ENCODE measurements at places on chromosomes 16 and 17.

- DNase-seq: no peak
Observed at GRCh38 chr17:44595216-44595775, 38.0 kb downstream of the FZD2 start.

GRCh38 chr17:40675905-40676304 is 10.9 kb upstream of the KRT222 start:
- no peak for DNase-seq

DNA sequence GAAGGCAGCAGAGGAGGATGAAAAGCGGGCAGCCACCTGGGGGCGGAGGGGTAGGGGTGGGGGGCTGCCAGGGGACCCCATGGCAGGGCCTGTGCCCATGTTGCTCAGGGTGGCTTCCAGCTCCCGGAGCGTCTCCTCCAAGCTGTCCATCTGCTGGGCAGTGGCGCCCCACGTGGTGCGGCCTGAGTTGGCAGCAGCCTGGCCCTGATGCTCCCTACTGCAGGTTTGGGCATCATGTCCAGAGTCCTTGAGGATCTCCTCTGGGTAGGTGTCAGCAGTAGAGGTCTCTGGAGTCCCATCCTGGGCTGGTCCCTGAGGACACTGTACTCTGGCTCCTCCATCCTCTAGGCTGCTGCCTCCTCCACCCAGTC is 60.9 kb downstream of the SRCIN1 start:
- DNase-seq: no peak

DNA sequence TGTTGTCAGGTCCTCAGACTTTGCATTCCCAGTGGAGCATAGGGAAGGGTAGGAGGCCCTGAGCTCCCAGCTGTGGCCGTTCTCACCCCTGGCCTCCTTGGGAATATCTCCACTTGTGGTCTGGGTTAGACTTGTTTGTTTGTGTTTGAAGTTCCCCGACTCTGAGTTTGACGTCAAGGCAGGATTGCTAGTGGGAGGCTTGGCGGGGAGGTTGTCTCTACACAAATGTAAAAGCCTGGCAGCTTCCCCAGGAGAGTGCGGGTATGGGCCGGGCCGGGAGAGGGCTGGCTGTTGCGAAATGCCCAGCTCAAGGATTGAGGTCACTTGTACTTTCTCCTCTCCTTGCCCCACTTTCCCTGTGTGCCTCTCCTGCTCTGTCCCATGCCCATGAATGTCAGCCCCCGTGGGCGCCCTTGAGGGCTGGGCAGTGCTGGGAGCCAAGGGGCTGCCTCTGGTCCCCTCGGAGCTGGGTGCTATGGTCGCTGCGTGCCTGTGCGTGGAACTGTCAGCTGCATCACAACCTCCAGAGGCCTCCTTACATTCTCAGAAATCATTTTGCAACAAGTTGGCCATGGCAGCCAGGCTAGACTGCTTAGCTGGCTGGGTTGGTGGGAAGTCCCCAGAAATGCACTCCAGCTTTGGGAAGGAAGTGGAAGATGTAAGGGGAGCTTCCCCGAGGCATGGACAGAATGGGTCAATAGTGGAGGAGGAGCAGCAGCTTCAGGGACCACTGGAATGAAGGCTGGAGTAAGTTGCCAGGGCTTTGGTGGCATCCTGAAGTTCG is 84.3 kb downstream of the KSR1 start:
- no peak for DNase-seq

DNA sequence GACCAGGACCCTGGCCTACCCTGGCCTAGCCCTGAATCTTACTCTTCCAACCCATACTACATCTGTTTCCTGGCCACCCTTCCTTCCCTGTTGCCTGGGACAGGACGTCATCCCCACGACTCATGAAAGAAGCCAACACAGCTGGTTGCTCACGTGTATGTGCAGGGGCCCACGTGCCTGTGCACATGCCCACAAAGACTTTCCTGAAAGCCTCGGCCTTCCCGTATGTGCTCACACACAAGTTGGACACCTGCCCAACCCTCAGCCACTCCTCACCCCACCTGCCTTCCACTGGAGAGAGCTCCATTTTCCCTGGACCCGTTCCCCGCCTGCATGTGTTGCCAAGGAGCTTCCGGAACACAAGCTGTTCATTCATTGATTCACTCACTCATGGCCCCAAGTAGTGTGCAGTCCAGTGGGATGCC is 7.0 kb downstream of the PLXDC1 start:
- DNase-seq: no peak

GRCh38 chr17:59616253-59616920 is 3.3 kb upstream of the CLTC start:
- no peak for DNase-seq

- DNase-seq: no peak
Observed at GRCh38 chr16:3793161-3793576, 75.8 kb upstream of the TRAP1 start.

- peak; percentile 56 for DNase-seq
Observed at GRCh38 chr17:59332749-59333377, 1.4 kb downstream of the YPEL2 start.

- DNase-seq: peak; percentile 38
Observed at GRCh38 chr16:3094289-3095027, 4.6 kb downstream of the ZSCAN10 start.

DNA sequence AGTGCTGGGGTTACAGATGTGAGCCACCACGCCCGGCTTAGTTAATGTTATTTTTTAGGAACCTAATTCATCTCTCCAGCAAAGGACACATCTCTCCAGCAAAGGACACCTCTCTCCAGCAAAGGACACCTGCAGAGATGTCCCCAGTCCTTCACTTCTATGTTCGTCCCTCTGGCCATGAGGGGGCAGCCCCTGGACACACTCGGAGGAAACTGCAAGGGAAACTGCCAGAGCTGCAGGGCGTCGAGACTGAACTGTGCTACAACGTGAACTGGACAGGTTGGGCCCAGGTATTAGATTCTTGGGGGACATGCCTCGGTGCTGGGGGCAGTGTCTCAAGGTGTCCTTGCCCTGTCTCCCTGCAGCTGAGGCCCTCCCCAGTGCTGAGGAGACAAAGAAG is 4.7 kb downstream of the PFAS start:
- no peak for DNase-seq

GRCh38 chr16:82993926-82994325 is 367.2 kb downstream of the CDH13 start:
- no peak for DNase-seq

GRCh38 chr17:57600074-57600473 is 145.0 kb downstream of the CCDC182 start:
- peak; percentile 17 for DNase-seq

DNA sequence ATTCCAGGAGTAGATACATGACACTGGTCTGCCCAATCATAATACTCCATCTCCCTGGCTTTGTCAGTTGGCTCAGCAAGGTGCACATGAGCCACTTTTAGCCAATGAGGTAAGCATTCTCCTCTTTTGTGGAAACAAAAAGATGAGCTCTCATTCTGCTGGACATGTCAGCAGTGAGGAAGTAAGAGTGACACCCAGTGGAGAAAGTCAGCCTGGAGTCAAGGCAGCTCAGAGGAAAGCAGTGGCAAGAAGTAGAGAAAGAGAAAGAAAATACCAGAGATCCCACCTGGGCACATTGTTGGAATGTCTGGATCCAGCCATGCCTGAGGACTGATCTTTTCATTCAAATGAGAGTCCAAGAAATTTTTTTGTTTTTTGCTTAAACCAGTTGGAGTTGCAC is 496.9 kb upstream of the C16orf82 start:
- no peak for DNase-seq

- peak; percentile 53 for DNase-seq
Observed at GRCh38 chr16:72092832-72093447, 480 bp downstream of the TXNL4B start.

DNA sequence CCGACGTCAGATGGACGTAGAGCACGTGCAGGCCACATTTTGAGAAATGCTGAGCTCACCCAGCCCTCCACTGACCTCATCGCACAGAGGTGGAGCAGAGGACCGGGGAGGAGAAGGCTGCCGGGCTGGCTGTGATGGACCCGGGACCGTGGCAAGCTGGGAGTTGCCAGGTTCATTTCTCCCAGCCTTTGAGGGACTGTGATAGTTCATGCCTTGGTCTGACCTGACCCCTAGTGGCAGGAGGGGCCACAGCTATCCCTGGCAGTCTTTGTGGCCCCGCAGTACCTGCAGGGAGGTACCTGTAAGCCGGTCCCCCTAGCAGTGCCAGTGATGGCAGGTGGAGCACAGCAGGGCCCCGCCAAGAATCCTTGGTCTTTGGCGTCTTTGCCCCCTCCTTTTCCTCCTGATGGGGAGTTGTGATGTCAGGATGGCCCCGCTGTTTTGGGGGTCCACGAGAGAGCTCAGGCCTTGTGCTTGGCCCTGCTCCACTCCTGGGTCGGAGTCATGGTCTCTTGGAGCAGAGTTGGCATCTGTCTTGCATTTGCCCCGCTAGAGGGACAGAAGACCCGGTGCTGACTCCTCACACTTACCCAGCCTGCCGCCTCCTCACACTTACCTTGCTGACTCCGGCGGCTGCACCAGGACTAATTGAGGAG is 50.4 kb downstream of the OR1D5 start:
- DNase-seq: peak; percentile 31

DNA sequence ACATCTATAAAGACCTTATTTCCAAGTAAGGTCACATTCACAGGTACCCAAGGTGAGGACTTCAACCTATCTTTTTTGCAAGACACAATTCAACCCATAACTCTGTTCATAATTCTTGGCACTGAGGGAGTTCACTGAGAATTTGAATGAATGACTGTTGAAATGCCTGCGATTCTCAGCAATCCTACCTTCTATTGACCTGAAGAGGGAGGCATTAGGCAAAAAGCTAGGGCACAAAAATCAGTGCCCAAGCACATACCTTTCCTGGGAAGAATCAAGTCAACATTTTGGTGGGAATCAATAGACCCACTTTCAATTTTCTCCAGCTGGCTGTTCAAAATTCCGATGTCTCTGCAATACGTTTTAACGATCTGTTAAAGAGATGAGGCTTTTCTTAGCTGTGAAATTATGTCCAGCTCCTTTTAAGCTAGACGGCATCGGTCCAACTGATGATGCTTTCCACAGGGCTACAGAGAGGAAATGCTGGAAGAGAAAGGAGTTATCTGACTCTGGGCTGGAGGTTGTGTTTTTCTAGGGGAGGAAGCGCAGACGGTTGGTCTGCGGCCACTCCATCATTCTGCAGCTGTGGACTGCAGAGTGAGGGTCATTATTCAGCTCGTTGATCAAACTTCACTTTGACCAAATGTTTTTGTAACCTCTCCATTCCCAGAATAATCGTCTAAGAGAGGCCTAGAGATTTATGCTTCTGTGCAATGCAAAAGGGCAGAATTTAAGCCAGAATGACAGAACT is 25.2 kb downstream of the BCO1 start:
- no peak for DNase-seq

GRCh38 chr17:32264140-32264799 is 1.4 kb upstream of the RHBDL3 start:
- DNase-seq: no peak

DNA sequence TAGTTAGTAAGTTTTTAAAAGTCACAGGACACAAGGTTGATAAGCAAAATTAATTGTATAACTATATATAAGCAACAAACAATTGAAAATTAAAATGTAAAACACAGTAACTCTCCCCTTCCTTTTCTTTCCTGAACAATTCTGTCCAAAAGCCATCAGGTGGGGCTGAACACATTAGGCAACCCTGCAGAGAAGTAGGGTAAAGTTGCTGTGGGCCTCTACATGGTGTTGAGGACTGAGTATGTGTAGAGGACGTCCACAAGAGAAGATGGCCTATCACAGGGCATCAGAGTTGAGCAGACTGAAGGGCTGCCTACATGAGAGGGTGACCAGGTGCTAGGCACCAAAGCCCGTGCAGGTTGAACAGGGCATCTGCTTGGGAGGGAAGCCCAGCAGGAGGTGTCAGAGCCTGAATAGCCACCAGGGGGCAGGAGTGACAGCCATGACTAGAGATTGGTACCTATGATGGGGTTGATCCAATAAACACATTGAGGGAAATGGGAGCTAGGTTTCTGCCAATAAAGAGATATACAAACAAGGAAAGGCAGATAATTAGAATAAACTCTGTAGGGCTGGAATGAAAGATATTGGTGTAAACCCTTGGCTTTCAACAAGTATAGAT is 415.1 kb downstream of the NPIPA8 start:
- DNase-seq: peak; percentile 0

- DNase-seq: no peak
Observed at GRCh38 chr16:72481419-72481818, 309.5 kb upstream of the PMFBP1 start.

DNA sequence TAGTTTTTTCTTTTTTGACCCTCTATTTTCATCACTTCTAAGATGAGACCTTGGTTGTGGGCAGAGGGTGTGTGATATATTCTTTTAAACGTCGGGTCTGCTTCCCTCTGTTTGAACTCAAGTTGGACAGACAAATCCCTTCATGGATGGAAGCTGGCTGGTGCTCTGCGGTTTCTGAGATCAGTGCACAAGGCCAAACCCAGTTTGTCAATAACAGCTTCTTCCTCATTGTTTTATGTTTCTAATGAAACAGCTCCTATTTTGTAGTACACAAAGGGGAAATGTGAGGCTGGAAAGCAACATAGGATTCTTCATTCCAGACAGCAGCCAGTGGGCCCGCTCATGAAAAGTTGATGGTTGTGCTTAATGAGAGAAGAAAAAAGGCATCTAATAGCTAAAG is 159.6 kb downstream of the PRKCA start:
- DNase-seq: no peak

DNA sequence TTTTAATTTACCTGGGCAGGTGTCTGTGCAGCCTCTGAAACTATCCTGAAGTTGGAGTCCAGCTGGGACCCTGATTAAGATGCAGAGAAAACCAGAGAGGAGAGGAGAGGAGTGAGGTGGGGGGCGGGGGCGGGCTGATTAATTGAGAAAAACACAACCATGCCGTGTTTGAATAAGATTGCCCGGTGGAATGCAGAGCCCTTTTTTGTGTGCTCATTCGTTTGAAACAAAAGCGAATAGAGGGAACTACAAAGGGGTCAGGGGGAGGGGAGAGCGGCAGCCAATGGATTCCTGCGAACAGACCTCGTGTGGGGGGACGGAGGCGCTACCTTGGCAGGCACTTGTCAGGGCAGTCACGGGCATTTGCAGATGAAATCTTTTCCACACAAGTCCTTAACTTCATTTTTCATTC is 355.8 kb downstream of the SOX9 start:
- no peak for DNase-seq

DNA sequence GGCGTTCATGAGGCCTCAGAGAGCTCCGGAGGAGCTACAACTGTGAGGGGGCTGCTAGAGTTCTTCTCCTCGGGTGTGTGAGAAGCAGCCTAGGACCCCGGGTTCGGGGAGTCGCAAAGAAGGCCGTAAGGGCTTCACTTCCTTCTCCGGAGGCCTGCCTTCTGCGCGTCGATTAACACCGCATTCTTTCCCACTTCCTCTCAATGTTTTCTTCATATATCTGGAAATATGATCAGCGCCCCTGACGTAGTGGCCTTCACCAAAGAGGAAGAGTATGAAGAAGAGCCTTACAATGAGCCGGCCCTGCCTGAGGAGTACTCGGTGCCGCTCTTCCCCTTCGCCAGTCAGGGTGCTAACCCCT is 449 bp downstream of the SMCR8 start:
- no peak for DNase-seq

- DNase-seq: no peak
Observed at GRCh38 chr17:74922694-74923537, at the start of gene USH1G. Gene USH1G, minus strand, starts transcription at chr17:74923255. Its CDS starts 182 bp downstream, at chr17:74923073.

DNA sequence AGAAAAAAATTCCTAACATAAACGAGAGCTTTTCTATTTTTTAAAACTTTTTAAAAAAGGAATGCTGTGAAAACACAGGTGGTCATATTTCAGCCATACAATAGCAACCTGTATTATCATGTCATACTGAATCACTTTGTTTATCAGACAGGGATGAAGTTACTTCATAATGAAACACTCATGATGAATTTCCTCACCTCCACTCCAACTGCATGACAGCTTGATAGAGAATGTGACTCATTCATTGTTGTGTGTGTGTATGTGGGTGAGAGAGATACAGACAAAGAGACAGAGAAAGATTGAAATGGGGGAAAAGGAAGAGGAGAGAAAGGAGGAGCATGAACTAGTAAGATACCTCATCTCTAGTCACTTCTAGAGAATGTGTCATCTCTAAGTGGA is 109.0 kb downstream of the SYCE1L start:
- DNase-seq: no peak

All from Kasumi-1 (cell line).